ENCODE measurements at places on chromosomes 4 and X.

DNA sequence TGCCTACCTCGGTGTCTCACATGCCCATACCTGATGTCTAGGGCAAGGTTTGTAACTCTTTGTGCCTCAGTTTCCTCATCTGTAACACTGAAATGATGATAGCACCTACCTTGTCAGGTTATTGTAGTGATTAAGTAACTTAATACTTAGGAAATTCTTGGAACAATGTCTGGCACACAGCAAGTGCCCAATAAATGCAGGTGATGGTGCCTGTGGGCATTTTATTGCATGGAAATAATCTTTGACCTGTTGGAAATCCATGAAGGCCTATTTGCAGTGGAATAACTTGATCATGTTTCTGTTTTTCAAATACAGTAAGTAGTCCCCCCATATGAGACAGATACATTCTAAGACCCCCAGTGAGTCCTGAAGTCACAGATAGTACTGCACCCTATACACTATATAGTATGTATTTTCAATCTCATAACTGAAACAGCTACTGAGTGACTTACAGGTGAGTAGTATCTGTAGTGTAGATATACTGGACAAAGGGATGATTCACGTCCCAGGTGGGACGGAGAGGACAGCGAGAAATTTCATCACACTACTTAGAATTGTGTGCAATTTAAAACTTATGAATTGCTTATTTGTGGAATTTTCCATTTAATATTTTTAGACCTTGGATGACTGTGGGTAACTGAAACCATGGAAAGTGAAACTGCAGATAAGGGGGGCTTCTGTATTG lies 42.1 kb downstream of the AFF1 start:
- no peak for DNase-seq

- no peak for DNase-seq
Measured at GRCh38 chr4:133969202-133969848, 232.3 kb downstream of the PABPC4L start.

DNA sequence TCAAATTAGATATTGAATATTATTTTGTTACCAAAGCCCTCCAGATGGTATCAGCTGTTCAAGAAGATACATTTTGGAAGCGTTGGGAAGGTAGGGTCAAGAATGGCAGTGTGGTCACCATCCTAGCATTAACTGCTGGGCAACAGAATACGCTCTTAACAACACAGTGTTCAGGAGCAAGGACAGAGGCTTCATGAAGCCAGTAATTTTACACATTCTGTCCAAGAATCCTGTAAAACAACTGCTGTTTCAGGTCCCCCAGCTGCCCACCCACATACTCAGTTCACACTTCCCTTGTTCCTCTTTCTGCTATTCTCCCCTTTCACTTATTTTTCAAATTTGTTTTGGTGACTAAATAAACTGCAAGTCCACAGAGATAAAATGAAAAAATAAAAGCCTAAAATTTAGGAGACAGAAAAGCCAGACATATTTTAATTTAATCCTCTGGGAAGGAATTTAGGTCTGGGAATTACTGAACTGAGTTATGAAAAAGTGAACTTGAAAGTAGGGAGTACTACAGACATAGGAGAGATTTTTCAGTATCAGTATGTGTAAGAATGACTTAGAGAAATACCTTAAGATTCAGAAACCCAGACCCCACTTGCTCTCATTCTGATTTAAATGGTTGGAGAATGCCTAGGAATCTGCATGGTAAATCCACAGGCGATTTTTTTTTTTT lies 406.7 kb downstream of the MAPK10 start:
- DNase-seq: no peak

- peak; percentile 28 for DNase-seq
Measured at GRCh38 chrX:78658845-78659744, at the start of gene RTL3. RTL3 (minus strand) TSS chrX:78659328; CDS start chrX:78658420, 908 bp downstream.

DNA sequence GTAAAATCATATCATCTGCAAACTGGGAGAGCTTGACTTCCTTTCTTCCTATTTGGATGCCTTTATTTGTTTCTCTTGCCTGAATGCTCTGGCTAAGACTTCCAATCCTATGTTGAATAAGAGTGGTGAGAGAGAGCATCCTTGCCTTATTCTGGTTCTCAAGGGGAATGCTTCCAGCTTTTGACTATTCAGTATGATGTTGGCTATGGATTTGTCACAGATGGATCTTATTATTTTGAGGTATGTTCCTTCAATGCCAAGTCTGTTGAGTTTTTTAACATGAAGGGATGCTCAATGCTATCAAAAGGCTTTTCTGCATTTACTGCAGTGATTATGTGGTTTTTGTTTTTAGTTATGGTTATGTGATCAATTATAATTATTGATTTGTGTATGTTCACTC lies 2144.6 kb upstream of the TENM3 start:
- DNase-seq: no peak

DNA sequence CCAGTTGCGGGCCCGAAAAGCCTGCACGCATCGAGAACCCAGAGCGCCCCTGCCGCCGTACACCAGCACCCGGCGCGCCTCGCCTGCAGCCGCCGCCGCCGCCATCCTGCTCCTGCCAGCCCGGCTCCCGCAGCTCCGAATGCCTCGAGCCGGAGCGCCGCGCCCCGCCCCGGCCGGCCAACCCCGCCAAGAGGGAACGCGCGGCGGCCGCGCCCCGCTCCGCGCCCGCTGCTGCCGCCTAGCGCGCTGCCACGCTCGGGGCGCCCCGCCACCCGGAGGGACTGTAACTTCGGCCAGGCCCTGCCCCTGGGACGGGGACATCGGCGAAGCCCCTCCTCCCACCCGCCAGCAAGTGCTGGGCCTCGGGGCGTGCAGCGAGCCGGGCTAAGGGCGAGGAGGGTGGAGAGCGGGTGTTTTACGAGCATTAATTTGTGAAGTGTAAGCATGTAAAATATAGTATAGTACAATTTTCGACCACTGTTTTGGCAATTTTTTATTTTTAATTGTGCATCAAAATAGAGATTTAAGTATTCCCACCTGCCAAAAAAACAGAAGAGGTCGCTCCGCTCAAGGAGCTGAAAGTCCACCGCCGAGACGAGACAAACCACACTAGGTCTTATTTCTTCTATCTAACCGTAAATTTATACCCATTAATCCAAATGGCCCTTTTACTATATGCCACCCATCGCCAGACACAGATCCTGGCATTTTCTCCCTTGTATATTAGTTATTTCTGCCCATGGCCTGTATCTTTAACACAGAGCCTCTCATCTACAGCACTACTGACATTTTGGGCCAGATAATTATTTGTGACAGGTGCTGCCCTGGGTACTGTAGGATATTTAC lies at the start of gene QDPR:
Gene QDPR (minus strand): TSS at position 141 of the 846 bp plus-strand sequence. CDS start 36 bp downstream, at position 105.
- DNase-seq: peak; percentile 82

DNA sequence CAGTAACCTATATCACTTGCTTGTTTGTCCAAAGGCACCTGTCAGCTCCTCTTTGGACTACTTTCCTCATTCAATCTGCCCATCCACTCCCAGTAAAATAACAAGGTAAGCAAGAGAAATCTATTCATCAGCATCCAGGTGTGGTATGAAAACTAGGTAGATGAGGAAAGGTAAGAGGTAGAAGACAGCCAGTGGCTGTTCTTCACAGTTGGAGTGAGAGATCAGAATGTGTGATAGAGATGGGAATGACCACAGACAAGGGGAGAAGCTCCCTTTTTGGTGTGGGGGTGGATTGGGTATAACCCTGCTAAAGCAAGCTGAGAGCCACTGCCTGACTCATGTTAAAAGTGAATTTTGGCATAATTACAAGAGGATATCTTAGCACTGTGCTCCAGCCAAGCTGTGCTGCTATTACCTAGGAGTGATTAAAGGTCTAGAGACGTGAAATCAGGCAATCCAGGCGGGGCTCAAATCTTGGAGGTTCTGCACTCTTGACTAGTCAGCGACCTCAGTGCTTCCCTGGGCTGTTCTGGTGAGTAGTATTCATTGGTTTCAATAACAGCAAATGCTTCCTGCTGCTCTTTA lies 28.1 kb upstream of the RASL11B start:
- DNase-seq: no peak

- no peak for DNase-seq
Measured at GRCh38 chr4:68132342-68132741, 2.7 kb upstream of the TMPRSS11F start.

- no peak for DNase-seq
Measured at GRCh38 chrX:74525116-74525515, 89.3 kb downstream of the RLIM start.

DNA sequence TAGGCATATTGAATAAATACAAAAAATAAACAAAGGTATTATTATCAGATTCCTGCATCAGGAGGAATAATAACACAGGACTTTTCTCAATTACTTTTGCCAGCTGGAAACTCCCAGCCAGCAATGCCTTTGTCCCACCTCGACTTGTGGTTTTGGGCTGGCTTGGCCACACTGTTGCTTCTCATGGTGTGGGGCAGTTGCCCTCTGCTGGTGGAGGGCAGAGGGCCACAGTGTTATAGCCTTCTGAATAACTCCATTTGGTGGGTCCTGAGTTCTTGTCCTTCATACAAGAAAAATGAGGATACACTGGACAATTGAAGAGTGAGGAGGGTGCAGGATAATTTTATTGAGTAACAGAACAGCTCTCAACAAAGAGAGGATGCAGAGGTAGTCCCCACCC lies 1206.0 kb upstream of the ADGRL3 start:
- no peak for DNase-seq

DNA sequence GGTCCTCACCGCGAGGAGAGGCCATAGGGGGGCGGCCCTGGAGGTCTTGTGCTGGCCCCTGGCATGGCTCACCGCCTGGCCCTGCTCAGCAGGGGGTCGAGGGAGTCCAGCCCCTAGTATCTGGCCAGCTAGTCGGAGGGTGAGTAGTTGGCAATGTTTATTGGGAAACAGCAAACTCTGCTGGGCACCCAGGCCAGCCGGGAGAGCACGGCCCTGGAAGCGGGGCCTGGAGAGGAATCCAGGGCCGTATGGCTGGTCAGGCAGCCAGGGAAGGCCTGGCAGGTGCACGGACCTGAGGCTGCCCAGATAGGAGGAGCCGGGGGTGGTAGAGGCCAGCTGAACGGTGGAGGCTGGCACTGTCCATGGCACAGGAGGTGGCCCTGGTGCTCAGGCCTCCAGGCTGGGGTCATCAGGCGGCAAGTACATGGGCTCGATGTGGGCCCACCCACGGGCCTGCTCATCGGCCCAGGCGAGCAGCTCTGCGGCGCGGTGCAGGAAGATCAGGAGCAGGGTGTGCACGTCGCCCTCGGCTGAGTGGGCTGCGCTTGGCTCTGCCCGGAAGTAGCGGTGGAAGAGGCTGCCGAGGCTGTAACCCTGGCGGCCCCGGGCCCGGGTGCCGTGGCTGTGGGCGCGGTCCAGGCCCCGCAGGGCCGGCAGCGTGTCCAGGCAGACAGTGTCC lies 1.4 kb downstream of the TREX2 start:
- DNase-seq: no peak

DNA sequence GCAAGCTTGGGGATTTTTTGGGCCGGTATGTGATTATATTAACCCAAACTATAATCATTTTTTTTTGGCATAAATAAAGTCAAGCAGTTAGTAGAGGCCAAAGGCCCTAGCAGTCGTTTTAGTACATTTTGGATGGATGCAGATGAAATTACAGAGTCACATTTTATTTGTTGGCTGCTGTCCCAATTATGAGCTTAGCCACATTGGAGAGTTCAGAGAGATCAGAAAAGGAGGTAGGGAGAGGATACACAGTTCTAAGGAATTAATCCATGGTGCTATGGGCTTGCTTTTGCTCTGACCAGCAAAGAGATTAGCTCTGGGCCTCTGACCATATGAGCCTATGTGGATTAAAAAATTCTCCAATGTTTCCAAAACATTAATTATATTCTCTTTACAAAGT lies 395.1 kb downstream of the RAPGEF2 start:
- DNase-seq: no peak

DNA sequence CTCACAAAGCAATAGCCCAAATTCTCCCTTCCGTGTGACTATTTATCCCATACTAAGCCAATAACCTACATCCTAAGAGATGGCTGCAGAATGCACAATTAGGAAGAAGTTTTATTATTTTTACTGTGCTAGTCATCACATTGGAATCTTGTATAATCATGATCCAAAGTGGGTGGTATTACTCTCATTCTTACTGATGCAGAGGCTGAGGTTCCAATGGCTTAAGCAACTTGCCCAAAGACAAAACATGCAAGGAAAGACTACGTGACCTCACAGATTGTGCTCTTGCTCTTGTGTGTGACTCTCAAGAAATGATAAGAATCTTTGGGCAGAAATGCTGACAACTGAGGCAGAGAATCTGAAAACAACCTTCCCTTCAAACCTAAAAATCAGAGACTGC lies 212.2 kb downstream of the LDB2 start:
- peak; percentile 24 for DNase-seq

- no peak for DNase-seq
Measured at GRCh38 chrX:80876877-80877276, 67.2 kb upstream of the BRWD3 start.

DNA sequence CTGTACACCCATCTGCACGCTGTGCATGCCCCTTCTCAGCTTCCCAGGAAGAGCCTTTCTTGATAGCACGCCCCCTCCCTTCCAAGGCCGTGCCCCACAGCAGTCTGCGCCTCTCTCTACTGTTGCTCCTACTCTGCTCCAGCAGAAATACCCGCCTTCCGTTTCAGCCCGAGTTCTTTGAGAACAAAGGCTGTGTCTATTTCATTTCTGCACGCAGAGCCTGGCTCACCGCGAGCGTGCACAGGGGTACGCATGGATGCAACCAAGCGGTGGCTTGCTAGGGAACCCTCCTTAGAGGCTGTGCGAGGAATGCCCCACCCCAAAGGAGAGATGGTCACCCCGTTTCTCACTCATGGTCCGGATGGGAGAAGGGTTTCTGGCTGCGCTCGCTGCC lies 485 bp downstream of the AADAT start:
- peak; percentile 35 for DNase-seq

DNA sequence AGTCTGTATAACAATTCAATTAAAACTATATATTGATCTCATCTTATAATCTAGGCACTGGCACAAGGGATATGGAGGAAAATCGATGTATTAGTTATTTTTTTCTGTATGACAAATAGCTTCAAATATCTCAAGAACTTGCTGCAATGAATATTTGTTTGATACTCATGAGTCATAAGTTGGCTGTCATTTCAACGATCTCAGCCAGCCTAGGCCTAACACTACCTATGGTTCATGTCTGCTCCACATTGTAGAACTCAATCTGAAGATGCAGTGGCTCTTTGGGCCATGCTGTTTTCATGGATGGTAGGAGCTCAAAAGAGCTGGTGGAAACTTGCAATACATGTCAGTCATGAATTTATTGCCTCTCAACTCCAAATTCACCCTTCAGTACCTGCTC lies 44.7 kb downstream of the MAGEB17 start:
- DNase-seq: no peak

DNA sequence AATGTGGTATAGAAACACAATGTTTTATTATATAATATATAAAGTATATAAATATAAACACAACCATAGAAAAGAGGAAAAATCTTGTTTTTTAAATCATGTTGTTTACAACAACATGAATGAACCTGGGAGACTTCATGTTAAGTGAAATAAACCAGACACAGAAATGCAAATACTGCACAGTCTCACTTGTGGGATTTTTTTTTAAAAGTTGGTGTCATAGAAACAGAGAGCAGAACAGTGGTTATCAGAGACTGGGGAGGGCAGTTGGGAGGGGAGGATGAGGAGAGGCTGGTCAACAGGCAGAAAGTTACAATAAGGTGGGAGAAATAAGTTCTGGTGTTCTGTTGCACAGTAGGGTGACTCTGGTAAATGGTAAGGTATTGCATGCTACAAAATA lies 57.1 kb downstream of the FREM3 start:
- DNase-seq: no peak

- no peak for DNase-seq
Measured at GRCh38 chr4:7981738-7982394, 42.2 kb upstream of the AFAP1 start.

Data from HTR-8/SVneo (cell line).